Astrocyte of the spinal cord (primary cell): ENCODE measurements at places on chromosomes 7 and 10.

- no peak for DNase-seq
Observed at GRCh38 chr7:22166928-22167327, 190.0 kb downstream of the RAPGEF5 start.

GRCh38 chr10:1595242-1595600, 142.1 kb downstream of the ADARB2 start:
- no peak for DNase-seq

- DNase-seq = no peak
Observed at GRCh38 chr10:130740915-130741750, 570.4 kb downstream of the TCERG1L start.

DNA sequence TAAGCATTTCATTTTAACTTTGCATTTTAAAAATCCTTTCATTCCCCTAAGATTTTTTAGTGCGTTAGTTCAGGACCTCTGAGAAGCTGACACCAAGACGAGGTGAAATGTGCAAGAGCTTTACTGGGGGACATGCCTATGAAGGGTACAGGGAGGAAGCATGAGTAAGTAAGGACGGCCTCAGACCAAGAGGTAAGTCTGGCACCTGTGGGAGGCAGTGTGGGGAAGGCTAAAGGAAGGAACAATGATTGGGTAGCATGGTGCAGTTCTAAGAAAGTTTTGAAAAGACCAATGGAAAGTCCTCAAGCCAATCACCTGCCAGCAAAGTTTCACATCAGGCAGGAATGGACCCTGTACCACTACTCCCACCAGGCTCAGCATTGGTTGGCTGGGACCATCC, 369.2 kb downstream of the GFRA1 start:
- no peak for DNase-seq
